ENCODE measurements at places on chromosomes 4 and X.

DNA sequence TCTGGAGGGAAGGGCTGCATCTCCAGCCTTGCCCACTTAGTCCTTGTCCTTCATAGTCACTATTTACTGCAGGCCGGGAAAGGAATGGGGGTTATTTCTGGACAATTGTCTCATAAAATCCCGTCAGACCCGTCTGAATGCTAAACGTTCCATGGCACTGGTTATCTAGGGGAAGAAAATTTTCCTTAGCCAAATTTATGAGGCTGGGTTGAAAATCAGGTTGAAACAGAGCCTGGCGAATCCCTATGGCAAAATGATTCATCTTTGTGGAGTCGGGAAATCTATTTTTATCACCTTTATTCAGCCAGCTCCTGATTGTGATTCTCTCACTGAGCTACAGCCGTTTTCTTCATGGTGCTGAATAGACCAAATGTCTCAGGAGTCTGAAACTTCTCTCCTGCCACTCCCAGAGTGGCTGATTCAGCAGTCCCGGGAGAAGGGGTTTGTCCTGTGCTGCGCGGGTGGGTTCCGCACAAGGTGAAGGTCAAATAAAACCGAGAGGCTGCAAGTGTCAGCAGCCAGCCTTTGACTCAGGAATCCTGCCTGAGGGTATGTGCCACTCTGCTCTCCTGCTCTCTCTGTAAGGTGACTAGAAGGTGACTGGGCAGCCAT lies 1.0 kb downstream of the LIMCH1 start:
- DNase-seq, result no peak

GRCh38 chr4:77877771-77878565 lies 15.3 kb downstream of the MRPL1 start:
- DNase-seq, result no peak

- no peak for DNase-seq
These were observed 2.2 kb downstream of the GPR78 start for GRCh38 chr4:8582436-8582835.

DNA sequence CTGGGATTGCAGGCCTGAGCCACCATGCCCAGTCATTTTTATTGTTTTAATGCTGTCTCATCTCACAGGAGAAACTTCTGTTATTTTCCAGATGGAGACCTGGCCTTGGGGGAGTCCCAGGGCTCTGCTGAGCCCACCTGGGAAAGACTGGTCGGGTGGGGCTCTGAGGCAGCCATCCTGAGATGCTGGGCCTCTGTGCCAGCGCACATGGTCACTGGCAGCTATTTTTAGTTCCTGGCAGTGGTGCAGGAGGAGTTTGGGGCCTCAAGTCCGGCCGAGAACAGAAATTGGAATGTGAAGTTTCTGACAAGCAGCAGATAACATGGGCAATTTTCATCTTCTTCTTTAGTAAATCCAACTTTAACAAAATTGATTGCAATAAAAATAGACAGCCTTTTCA lies 44.5 kb downstream of the SORCS2 start:
- DNase-seq, result no peak

GRCh38 chr4:164955107-164955805 lies 22.2 kb downstream of the TRIM61 start:
- no peak for DNase-seq

- DNase-seq, result no peak
These were observed 84.7 kb downstream of the RAP1GDS1 start for GRCh38 chr4:98345838-98346237.
